ENCODE measurements at places on chromosomes 11 and 22.

DNA sequence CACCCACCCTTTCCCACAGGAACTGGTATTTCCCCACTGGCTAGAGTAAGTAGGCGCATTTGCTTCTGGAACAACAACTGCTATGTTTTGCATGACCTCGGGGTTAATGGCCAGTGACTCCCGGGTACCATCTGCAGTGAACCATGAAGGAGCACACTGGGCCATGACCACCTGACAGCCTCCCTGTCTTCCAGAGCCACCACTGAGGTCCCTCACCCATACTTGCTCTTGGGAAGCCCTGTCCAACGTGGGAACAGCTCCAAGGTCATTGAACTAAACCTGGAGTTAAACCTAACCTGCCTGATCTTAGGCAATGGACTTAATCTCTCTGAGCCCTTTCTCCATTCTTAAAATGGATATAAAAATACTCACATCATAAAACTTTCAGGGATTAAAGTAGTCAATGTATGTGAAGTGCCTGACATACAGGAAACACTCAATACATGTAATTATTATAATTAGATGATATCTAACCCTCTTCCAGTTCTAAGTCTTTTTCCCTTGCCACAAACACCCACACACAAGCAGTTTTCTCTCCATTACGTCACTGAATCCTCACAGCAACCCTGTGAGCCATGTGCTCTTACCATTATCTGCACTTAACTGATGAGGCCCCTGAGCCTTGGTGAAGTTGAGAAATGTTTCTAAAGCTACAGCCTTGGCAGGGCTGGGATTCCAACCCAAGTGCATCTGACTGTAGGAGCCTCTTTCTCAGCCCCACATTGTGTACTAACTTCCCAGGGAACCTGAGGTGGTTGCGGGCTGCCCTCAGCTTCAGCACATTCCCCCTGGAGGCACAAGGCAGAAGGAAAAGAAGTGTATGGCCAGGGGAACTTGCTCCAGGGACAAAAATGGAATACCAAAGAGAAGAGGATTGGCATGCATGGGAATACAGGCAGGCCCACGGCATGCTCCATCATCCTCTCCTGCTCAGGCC lies 74.5 kb upstream of the NCAM1 start:
- no peak for DNase-seq

DNA sequence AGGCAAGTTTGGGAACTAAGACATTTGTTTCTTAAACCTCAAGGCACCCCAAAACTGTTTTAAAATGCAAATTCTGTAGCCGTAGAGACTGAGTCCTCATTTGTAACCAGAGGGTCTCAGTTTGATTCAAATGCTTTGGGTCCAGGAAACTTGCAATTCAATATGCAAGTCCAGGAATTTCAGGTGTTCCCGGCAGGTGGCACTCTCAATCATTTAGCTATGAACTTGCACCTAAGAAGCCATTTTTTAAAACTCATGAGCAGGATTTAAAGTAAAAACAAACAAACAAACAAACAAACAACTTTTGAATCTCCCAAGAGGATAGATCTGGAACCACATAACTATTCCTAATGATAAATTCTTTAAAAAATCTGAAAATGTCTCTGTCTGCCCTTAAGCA lies 8.7 kb upstream of the ABTB2 start:
- no peak for DNase-seq

DNA sequence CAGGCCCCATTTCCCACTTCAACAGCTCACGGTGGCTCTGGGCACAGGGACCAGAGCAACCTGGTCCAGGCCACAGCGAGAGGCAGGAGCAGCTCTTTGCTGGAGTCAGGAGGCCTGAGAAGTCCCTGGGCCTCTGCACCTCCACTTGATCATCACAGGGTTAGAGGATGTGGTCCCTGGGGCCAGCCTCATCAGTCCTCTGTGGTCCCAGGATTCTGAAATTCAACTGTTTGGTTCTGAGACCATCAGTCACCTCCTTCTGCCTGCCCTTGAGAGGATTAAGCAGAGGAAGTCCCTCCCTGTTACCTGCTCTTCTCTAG lies 24.9 kb upstream of the CBX7 start:
- no peak for DNase-seq

- DNase-seq: no peak
Measured at GRCh38 chr11:30434901-30435300, 112.0 kb downstream of the ARL14EP start.

- DNase-seq: no peak
Measured at GRCh38 chr11:62676698-62677097, 2.2 kb downstream of the UBXN1 start.

- no peak for DNase-seq
Measured at GRCh38 chr11:45178890-45179671, 32.6 kb downstream of the PRDM11 start.

- no peak for DNase-seq
Measured at GRCh38 chr11:75468534-75469340, 35.7 kb upstream of the KLHL35 start.

DNA sequence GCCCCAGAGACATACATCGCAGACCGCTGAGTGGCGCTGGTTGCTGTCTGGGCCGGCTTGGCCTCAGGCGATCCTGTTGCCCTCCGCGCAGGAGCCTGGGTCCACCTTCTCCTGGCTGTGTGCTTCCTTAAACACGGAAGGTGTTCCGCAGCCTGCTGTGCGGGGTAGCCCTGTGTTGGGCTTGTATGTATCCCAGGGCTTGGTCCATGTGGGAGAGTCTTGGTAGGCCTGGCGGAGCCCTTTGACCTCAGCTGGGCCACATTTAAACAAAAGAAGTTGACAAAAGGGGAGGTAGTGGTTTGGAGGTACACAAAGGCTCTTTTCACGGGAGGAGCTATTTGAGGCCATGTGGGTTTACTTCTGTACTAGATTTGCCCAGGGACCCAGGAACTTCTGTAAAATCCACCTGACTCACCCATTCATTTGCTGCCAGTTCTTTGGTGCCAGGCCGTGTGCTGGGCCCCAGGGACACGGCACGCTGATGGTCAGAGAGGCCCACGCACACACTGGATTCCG lies 11.0 kb upstream of the GRAMD4 start:
- DNase-seq: no peak

- no peak for DNase-seq
Measured at GRCh38 chr11:47163898-47164297, 12.8 kb downstream of the ARFGAP2 start.
